ENCODE measurements at places on chromosomes 3 and 15.
A peak's percentile ranks its signal among the peaks of the same experiment; 100 is the strongest.

DNA sequence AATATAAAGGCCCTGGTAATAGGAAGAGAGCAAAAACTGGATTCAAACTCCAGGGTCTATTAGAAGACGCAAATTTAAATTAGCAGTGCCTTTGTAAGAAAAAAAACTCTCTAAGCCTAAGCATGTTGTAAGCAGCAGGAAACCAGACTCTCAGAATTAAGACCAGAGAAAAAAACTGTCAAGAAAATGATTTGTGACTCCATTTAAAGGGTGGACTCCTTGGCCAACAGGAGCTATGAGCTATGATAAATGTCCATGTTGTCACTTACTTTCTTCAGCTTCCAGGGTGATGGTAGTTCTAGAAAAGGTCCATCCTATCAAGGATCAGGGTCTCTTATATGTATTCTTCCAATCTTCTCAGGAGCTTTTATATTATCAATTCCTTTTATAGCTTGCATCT lies 34.9 kb upstream of the CCDC50 start:
- no peaks in the 10 kb centered on the region for H3K36me3 ChIP-seq
- no peaks in the 10 kb centered on the region for H3K27me3 ChIP-seq
- no peak overlapping the region for H3K27ac ChIP-seq
- no peak overlapping the region for H3K4me3 ChIP-seq

DNA sequence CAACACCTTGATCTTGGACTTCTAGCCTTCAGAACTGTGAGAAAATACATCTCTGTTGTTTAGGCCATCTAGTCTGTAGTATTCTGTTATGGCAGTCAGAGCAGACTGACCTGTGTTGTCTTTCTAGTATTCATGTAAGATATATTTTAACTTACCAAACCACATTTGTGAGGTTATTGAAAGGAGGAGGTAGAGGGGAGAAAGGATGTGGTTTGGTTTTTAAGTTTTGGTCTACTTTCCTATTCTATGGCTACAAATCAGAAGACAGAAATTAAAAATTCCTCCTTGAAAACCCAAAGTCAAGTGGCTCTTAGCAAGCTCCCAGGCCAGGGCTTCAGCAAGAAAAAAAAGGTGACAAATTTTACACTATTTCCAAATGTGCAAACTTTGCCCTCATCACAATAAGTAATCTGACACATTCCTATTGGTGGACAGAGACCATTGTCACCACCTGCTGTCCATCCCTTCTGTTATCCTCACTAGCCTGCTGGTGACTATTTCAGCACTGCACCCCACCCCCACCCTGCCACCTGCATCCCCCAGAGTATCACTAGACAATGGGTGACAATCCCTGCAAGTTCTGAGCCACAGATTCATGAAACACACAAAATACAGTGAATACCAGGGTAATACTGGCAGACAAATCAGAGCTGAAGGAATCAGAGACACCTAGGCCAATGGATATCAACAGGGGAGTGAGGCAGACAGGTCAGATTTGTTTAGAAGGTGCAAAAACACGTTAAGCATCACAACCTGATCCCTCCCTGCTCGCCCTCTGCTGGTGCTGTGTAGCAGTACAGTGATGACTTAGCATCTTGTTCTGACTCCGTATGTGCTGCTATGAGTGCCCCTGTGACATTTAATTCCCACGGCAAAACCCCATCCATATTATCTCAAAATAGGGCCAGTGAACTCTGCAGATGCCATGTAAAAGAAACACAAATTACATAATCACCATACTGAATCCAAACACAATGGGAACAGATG lies 79.0 kb upstream of the DCLK3 start:
- H3K27me3 ChIP-seq: no peaks in the 10 kb centered on the region
- peak; percentile 37 for DNase-seq
- H3K4me3 ChIP-seq: no peak overlapping the region
- H3K4me1 ChIP-seq: no peaks in the 10 kb centered on the region

DNA sequence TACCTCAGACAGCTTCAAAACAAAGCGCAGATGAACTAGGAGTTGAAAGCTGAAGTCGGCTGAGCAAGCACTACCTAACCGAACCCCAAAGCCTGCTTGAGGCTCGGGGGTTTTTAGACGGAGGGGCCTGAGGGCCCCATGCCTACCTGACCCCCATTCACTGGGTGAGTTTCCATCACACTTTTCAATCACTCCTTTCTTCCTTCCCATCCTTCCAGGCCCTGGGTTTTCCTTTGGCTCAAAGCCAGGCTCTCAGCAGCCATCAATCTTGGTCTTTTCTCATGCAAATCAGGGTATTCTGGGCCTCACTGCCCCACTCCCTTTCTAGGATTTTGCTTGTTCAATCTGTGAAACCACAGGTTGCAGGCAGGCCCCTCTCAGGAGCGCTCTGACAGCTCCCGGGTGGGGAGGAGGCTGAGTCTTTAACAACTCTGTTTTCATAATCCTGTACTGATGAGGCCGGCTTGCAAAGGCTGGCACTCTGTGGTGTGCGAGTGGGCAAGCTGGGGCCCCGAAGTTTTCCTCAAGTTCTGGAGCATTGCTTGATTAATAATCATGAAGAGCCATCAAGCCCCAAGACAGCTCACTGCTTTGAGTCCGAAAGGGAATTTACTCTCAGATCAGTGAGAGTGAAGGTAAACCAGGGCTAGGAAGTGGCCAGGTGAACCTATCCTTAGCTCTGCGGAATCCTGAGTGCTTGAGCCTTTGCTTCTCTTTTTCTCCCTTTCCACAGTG lies 97.6 kb downstream of the FRMD4B start:
- H3K4me1 ChIP-seq: peaks cover 60% of the 10 kb centered on the region
- H3K27me3 ChIP-seq: no peaks in the 10 kb centered on the region
- H3K27ac ChIP-seq: peak overlapping the region; percentile 94
- peak overlapping the region; percentile 36 for H3K4me3 ChIP-seq
- H3K36me3 ChIP-seq: peaks cover 2% of the 10 kb centered on the region

GRCh38 chr15:95458721-95459120 lies 871.8 kb upstream of the NR2F2 start:
- peaks cover 30% of the 10 kb centered on the region for H3K4me1 ChIP-seq
- no peak overlapping the region for H3K4me3 ChIP-seq
- H3K36me3 ChIP-seq: no peaks in the 10 kb centered on the region
- H3K27ac ChIP-seq: no peak overlapping the region

- H3K27me3 ChIP-seq: no peaks in the 10 kb centered on the region
- peaks cover 10% of the 10 kb centered on the region for H3K4me1 ChIP-seq
- H3K4me3 ChIP-seq: no peak overlapping the region
Measured at GRCh38 chr3:12719984-12720898, 38.8 kb downstream of the TMEM40 start.
